Effector memory CD8-positive, alpha-beta T cell (primary cell): ENCODE measurements at places on chromosomes 3 and 15.

DNA sequence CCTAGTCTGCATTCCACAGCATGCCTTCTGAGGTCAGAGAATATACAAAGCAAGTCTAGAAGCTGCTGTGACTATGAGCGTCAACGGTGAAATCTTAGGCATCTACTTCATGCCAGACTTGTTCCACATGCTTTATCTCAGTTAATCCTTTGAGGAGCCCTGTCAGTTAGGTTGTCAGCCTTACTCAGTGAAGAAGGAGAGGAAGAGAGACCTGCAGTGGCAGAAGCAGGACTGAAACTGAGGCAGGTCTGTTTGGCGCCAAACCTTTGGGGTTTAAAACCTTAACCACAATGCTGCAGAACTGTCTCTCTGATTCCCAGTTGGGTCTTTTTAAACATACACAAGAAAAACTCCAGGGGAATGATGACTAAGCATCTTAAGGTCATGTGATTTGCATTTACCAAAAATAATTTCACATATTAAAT is 139.0 kb upstream of the LIPC start:
- H3K4me1 ChIP-seq = peaks cover 11% of the 10 kb centered on the region
- no peak overlapping the region for H3K27ac ChIP-seq
- DNase-seq = no peak
- H3K27me3 ChIP-seq = no peaks in the 10 kb centered on the region
- H3K4me3 ChIP-seq = no peak overlapping the region

DNA sequence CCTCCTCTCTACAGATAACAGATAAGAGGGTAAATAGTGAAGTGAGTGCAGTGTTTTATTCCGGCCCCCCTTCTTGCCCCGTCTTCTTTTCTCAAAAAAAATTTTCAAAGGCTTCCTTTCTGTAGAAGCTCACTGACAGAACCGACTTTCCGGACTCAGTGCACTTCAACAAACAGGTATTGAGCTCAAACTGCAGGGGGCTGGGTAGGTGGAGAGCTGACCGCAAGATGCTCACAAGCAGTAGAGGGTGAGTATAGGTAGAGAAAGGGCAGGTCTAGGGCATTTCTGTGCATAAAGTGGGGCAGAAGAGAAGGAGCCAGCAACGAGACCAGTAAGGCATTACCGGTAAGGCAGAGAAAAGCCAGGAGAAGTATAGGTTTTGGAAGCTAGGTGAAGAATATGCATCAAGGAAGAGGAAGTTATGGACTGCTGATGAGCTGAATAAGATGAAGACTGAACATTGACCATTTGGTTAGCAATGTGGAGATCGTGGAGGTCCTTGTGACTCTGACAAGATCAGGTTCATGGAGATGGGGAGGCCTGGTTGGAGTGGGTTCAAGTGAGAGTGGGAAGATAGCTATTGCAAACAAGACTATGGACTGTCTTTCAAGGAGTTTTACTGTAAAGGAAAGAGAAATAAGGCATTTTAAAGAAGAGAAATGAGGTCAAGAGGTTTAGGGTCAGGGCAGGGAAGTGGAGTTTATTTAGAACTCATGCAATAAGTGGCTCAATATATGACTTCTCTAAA is 97.4 kb downstream of the ST6GAL1 start:
- peak overlapping the region; percentile 89 for H3K27ac ChIP-seq
- peaks cover 20% of the 10 kb centered on the region for H3K36me3 ChIP-seq
- DNase-seq = peak; percentile 59
- H3K27me3 ChIP-seq = no peaks in the 10 kb centered on the region
- H3K4me1 ChIP-seq = peaks cover 67% of the 10 kb centered on the region

GRCh38 chr15:60121845-60122244 is 117.7 kb downstream of the FOXB1 start:
- H3K4me1 ChIP-seq = peaks cover 5% of the 10 kb centered on the region
- DNase-seq = no peak
- H3K36me3 ChIP-seq = no peaks in the 10 kb centered on the region
- H3K4me3 ChIP-seq = no peak overlapping the region
- H3K27me3 ChIP-seq = peaks cover 7% of the 10 kb centered on the region

GRCh38 chr3:128895843-128896697 is 16.6 kb downstream of the ACAD9 start:
- peaks cover 70% of the 10 kb centered on the region for H3K36me3 ChIP-seq
- DNase-seq = no peak
- no peaks in the 10 kb centered on the region for H3K4me1 ChIP-seq
- no peak overlapping the region for H3K4me3 ChIP-seq
- no peaks in the 10 kb centered on the region for H3K27me3 ChIP-seq

- no peaks in the 10 kb centered on the region for H3K36me3 ChIP-seq
- no peaks in the 10 kb centered on the region for H3K4me1 ChIP-seq
- peaks cover 50% of the 10 kb centered on the region for H3K27me3 ChIP-seq
- DNase-seq = no peak
- no peak overlapping the region for H3K27ac ChIP-seq
- no peak overlapping the region for H3K4me3 ChIP-seq
Measured at GRCh38 chr3:119620899-119621298, 23.2 kb downstream of the PLA1A start.

GRCh38 chr15:86855307-86856291 is 775.9 kb downstream of the AGBL1 start:
- no peaks in the 10 kb centered on the region for H3K4me1 ChIP-seq
- peaks cover 14% of the 10 kb centered on the region for H3K27me3 ChIP-seq
- no peak overlapping the region for H3K4me3 ChIP-seq
- no peaks in the 10 kb centered on the region for H3K36me3 ChIP-seq
- H3K27ac ChIP-seq = no peak overlapping the region
